ENCODE measurements at places on chromosomes 1 and 21.

GRCh38 chr1:82625537-82625936 is 824.8 kb downstream of the ADGRL2 start:
- no peak for DNase-seq

DNA sequence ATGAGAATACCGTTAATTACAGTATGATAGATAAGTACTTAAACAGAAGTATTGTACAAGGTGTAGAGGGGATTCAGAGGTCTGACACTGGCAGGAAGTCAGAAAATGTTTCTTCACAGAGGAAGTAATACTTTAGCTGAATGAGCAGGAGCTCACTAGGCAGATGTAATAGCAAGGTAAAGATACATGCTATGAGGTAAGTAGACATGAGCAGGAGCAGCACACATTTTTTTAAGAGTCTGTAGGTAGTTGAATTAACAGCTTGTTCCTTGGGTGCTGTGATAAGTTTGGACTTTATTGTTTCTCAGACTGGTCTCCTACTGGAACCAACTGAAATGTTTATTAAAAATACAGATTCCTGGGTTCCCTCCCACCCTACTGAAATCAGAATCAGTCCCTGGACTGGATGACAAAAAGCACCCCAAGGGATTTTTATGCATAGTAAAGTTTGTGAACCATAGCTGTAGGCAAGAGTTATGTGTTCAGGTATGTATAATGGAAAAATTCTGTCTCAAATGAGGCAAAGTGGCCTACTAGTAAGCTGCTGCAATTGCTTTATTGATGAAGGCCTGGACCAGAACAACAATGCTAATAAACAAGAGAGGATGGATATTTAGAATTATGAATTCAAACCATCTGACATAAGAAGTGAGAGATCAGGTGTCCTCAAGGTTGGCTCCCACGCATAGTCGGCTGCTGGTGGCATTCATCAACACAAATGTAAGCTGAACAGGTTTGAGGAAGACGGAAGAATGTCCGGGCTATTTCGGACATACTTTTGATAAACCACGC is 902 bp downstream of the AP4B1 start:
- DNase-seq, result no peak

GRCh38 chr1:22287946-22288520 is 145.1 kb upstream of the WNT4 start:
- DNase-seq, result no peak

- DNase-seq, result no peak
Measured at GRCh38 chr1:182380199-182380598, 11.4 kb downstream of the GLUL start.

DNA sequence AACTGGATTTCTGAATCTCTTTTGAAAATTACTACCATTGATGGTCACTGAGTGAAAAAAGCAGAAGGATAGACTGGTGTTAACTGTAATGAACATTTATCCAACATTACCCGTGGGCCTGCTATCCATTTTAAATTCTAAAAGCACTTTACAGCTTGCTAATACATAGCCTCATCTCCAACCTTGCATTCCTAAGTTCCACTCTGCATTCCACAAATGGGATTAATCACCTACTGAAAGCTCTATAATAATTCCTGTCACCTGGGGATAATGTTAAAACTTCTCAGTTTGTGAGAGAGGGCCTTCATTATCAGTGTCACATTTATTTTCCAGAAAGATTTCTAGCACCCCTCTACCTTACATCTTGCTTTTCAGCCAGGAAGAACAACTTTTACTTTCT is 38.2 kb downstream of the PTPRC start:
- no peak for DNase-seq

DNA sequence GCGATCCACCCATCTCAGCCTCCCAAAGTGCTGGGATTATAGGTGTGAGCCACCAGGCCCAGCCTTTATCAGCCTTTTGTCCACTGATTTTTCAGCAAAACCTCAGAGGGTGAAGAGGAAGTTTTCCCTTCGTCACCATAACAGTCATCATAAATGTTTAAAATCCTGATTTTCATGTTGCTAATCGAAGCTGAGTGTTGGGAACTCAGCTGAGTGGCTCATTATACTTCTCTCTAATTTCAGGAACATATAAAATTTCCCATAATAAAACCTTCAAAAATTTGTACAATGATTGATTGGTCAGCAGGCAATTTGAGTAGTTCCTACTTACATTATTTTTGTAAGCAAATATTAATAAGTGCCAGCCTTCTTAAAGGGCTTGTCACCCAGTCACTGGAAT is 31.8 kb upstream of the IFNGR2 start:
- DNase-seq, result peak; percentile 49

DNA sequence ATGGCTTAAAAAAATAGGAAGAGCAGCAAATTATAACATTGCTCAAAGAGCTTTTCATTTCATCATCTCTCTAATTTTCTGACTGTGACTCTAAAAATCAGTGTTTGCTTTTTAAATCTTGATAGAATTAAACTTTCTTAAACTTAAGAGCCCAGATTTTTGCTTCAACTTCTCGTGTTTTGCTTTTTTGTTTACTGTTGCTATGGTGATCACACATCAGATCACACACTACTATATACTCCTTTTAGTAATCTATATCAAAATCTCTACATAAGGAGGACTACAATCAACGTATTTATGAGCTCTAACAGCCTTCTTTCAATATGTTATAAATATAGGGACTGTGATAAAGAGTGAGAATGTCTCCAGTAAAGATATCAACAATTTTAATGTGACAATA is 537.3 kb downstream of the KCNT2 start:
- no peak for DNase-seq

DNA sequence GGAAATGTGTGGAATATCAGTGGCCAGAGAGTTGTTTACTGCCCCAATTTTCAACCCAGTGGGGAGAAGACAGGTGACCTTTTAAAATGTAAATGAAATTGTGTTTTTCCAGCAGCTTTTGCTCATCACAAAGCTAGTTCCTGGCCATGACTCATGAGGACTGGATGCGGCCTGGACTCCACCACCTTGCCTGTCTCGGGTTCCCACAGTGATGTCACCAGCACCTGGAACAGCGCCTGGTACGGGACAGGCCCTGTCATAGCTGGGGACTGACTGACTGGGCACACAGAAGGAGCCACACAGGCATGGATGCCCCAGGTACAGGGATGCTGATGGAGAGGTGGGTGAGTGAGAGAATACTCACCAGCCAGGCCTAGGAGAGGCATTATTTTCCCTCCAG is 277.1 kb downstream of the AJAP1 start:
- DNase-seq, result no peak

DNA sequence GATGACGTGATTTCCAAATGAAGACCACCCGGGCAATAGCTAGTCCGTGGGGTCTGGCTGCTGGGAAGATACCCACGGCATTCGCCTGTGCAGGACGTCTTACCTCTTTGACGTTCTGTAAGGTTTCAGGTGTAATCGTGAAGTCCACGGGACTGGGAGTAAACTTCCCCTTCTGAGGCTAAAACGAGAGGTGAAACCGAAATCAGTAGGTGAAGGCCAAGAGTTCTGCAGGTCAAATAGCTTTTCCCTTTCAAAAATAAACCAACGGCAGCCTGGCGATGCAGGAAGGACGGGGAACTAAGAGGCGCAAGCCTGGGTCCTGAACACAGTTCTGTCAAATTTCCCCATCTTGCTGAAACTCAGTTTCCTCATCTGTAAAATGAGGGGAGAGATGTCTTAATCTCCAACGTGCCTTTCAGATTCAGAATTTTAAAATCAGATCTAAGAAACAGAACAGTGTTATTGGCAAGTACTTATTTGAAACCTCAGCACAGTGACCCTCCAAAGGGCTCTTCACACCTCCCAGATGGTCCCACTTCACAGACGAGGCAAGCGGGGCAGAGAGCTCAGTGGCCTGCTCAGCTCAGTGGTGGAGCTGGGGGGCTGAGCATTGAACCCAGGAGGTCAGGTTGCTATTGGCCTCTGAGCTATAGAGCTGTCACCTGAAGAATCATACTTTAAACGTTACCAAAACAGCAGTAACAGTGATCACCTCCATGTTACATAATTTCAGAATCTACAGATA is 34.7 kb downstream of the VPS26C start:
- no peak for DNase-seq

DNA sequence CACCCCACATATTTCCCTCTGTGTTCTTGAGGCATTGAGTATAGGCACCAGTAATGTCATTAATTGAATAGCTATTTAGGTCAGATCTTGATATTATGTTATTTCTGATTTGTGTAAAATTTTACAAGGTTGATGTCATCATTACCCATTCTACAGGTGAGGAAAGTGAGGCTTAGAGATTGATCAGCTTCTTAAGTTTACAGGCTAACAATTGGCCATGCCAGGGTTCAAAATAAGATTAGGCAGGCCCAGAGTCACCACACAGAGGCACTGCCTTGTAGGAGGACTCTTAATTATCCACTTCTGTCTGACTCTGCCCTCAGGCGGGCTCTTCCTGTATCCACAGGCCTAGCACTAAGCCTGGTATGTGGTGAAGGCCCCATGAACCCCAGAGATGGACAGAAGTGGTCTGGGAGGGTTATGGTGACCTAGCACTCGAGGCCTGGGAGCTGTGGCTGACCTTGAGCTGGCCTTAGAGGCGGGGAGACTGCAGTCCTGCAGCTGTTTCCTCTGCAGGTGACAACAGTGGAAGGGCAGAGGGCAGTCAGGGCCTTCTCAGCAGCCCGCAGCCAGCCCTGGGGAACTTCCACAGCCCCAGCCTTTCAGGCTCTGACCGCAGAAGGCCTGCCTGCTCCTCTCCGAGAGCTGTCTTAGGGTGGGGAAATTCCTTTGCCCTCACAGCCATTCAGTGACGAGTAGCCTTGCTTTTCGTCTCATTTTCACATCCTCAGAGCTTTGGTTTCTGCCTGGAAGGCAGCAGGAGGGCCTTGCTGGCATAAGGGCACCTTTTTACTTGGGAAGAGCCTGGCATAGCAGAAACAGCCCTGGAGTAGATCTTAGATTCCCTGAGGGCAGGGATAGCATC is 12.2 kb downstream of the ZDHHC18 start:
- peak; percentile 49 for DNase-seq

DNA sequence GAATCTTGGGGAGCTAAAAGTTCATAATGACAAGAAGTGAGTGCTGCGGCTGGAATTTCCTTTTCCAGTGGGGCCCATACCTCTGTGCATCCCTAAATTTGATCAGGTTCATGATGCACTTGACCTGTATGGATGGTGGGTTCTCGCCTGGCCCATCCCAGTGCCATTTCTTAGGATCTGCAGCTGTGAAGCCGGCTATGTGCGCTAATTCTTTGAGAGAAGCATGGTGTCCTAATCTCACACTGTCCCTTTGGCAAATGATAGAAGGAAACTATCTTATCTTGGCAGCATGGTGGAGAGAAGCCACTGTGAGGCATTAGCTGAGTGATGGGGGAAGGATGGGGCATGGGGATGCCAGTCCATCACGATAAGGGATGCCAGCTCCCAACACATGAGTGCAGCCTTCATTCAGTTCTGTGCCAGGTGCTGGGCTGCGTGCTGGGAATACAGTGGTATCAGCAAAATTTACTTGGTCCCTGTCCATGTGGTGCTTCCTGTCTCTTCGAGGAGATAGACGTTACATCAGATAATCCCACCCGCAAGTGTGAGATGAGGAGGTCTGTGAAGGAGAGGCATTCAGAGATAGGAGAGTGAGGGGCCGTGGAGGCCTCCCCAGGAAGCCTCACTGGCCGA is 30.5 kb downstream of the STUM start:
- no peak for DNase-seq

DNA sequence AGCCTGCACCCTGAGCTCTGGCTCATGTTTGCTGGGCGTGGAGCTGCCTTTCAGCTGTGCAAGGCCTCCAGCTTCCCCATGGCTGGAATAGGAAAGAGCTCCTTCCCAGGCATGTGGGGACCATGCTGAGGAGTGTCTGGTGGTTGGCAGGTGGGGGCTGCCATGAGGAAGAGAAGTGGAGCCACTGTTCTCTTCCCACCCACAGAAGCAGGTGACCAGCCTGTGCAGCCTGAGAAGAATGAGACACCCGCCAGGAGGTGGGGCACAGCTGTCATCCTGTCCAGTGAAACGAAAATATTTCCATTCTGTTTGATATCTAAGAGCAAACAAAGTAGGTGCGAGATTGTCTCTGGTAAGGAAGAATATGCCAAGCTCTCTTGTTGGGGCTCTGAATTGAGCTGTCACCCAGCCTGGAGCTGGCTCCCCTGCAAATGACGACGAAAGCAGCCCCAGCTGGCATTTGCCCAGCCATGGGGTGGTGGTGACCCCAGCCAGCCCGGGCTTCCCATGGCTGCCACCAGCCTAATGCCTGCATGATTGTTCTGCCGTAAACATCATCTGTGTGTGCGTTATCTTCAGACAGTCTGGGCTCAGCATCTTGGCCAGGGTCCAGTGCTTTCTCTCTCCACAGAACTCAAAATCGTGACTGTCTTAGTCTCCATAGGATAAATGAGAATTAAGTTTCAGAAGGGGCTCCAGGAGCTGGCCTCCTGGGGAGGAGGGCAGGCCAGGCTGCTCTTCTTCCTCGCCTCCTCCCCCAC is 429.8 kb upstream of the VAMP3 start:
- DNase-seq, result no peak

- DNase-seq, result no peak
Measured at GRCh38 chr1:28887835-28888682, 26.3 kb upstream of the EPB41 start.

- DNase-seq, result peak; percentile 60
Measured at GRCh38 chr1:28282426-28283407, 23.4 kb downstream of the SESN2 start.

DNA sequence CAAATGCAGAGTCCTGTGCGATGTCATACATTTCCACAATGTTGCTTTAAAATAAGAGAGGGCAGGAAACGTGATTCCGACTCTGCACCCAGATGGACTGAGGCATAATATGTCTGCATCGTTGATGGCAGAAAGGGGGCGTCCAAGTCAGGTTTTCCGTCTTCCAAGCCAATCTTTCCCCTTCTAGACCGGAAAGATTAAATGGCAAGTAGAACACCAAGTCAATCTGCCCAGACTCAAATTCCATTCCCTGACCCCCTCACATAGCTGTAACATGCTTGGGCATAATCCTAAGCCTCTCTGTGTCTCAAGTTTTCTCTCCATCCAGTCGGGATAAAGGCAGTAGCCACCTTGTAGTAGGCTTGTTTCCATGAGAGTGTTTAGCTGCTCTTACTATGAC is 14.4 kb downstream of the PCP4 start:
- no peak for DNase-seq

DNA sequence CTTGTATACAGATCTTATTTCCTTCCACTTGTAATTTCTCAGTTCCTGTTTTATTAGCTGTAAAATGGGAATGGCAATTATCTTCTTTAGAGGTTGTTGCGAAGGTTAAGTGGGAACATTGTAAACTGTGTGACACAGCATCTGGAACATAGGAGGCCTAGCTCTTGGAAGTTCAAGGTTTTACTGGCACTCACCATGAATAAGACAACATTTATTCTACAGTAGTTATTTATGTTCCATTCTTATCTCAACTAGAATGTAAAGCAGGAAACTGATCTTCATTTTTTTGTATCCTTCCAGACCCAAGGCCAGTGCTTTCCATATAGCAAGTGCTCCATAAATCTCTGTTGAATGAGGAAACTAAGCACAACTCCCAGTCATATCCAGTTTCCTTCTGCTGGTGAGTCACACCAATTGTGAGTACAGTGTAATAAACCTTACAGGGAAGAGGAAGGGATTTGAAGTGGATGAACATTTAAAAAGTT is 1.4 kb downstream of the BCL10 start:
- peak; percentile 74 for DNase-seq

- DNase-seq, result no peak
Measured at GRCh38 chr1:41387667-41388091, 26.4 kb downstream of the FOXO6 start.

Measured in suppressor macrophage treated with lipopolysaccharide for 4 hours (primary cell).